Activated CD4-positive, CD25-positive, alpha-beta regulatory T cell (primary cell): ENCODE measurements at places on chromosomes 1 and 21.

DNA sequence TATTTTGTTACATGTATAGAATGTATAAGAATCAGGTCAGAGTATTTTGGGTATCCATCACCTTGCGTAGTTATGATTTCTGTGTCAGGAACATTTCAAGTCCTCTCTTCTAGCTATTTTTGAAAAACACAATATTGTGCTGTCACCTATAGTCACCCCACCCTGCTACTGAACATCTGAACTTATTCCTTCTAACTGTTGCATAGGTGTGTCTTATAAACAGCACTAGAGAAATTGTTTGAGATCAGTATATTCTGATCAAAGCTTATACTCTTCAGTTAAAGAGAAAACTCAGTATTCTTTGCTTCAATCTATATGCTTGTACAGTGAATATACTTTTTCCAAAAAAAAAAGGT lies 96.0 kb downstream of the ASH1L start:
- no peak for DNase-seq

- no peak for DNase-seq
Measured at GRCh38 chr1:43329995-43330751, 7.4 kb upstream of the MPL start.

- DNase-seq = no peak
Measured at GRCh38 chr1:28845786-28846543, 34.0 kb downstream of the OPRD1 start.

- no peak for DNase-seq
Measured at GRCh38 chr1:161082483-161082882, 6.9 kb downstream of the NECTIN4 start.

DNA sequence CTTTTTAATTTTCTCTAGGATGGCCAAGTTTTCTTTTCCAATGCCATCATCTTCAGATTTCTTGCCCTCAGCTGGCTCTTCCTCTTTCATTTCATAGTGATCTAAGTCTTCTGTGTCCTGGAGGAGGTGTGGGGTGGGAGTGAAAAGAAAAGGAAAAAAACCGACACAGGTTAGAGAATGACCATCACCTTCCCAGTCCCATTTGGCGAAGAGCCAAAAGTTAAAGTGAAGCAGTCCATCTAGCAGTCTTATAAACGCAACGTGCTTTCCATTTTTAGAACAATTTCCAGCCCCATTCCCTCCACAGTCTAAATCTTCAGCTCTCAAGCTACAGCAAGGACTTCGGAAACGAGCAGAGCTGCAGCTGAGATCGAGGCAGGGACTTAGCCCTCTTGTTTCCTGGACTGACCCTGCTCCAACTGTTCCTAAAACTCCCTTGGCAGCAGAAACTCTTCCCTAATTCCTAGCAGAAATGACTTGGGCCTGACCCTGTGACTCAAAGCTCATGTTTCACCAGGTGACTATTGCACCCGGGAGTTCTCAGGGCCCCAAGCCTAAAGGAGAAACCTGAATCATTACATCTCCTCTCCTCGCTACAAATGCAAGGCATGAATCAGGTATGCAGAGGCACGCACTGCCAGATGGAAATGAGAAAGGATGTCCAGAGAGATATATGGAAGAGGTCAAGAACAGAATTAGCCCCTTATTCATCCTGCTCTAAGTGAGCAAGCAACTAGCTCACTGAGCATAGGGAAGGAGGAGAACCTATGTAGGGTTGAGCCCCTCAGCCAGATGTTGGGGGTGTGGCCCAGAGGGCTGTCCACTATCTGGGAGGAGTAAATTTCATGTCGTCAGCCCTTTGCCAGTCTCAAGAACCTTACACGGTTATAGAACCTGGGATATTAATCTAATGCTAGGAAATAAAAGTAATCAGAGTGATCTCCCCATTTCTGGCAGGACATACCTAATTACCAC lies 5.1 kb downstream of the UBE2Q1 start:
- DNase-seq = no peak

GRCh38 chr1:119673171-119673940 lies 25.3 kb upstream of the ZNF697 start:
- DNase-seq = no peak

DNA sequence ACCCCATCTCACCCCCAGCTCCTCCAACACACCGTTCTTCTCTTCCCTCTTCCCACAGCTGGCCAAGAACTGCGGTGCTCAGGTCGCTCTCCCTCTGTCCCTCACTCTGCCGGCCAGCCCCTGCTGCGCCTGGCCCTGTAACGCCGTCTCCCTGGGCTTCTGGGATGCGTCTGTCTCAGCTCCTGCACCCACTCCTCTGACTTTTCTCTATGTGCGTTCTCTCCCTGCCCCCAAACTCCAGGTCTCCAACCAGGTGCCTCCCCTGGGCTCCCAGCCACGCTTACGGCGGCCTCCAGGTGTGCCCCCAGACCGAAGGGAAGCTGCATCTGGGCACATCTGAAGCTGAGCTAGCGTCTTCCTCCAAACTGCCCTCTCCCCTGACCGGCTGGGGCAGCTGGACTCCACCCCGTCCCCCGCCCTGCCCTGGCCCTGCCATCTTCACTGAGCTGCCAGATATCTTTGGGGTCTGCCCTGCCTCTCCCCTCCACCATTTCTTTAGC lies 2.6 kb downstream of the KRTAP10-12 start:
- no peak for DNase-seq

- DNase-seq = no peak
Measured at GRCh38 chr1:114258074-114258473, 104.4 kb upstream of the SYT6 start.

GRCh38 chr1:171032822-171033702 lies 57.6 kb upstream of the FMO3 start:
- no peak for DNase-seq

DNA sequence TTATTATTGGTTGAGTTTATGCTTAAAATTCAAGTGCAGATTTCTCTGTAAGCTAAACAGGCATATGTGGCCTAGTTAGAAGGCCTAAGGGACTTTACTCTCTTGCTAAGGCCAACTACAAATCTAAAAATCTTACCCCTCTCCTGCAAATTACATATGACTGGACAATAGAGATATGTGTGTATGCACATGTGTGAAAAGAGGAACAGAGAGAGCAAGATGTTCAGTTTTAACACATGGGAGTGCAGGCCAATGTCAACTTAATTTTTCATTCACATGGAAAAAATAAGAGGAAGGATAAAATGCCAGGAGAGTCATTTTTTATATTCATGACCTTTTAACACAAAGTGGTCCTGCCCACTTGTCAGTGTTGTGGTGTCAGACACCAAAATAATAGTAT lies 8.5 kb downstream of the OR10K2 start:
- DNase-seq = no peak

- no peak for DNase-seq
Measured at GRCh38 chr1:236608930-236609726, 4.8 kb upstream of the HEATR1 start.

GRCh38 chr1:219773775-219774174 lies 154.6 kb downstream of the SLC30A10 start:
- DNase-seq = no peak

- DNase-seq = no peak
Measured at GRCh38 chr1:69777423-69777822, 209.7 kb downstream of the LRRC7 start.

DNA sequence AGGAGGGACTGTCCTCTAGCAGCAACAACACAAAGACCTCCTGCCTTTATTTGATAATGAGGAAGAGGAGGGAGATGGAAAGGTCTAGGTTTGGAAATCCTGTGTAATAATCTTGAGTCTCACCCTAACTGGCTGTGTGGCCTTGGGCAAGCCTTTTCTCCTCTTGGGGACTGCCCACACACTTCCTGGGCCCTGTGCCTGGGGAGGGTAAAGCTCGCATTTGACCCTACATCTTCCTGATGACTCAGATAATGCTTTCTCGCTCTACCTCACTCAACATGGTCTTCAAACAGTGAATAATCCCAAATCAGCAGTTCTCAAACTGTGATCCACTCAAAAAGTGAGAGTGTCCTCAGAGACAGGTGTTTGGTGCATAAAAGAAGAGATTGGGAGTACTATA lies 81.2 kb downstream of the VWA5B1 start:
- no peak for DNase-seq

DNA sequence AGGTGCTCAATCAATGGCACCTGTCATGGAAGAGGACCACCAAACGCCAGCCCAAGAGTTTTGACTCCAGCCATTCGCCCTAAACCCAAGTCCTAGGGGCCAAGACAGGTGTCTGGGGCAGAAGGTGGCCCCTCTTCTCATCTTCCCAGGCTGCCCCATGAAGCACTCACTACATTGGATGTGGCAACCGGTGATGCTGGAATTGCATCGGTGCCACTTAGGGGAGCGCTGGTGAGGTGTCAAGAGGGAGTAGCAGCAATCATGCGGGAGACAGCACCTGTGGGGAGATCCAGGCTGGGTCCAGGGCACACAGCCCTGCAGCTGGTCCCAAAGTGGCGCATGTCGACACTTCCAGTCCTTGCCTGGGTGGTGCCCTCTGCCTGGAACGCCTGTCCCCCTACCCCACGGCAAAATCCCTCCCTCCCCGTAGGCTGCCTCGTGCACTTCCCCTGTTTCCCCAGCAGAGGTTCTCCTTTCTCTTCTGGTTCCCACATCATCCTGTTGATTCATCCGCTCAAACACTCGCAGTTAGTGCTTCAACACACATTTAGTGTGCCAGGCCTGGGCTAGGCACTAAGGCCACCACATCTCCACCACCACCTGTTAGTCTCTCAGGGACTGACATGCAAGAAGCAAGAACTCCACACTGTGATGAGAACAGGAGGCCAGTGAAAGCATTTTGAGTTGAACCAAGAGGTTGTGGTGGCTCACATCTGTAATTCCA lies 18.5 kb downstream of the PLA2G2D start:
- DNase-seq = no peak

DNA sequence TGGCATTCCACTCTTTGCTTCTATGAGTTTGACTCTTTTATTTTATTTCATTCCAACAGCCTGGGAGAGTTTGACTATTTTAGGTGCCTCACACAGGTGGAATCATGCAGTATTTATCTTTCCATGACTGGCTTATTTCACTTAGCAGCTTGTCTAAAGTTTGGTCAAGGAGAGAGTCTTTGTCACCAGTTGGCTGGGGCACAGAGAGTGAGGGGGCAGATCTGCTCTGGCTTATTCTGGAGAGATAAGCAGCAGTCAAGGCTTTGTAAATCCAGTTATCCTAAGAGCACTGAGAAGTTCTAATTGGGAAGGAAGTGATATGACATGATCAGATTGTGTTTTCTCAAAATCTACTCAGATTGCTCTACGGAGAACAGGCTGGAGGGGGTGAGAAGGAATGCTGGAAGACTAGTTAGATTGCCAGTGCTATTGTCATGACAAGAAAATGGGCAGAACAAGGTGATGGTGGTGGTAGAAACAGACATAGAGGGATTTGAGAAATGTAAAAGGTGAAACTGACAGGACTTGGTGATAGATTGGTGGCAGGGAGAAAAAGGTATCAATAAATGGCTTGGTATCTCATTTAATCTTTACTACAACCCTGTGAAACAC lies 12.1 kb upstream of the CTTNBP2NL start:
- no peak for DNase-seq

- no peak for DNase-seq
Measured at GRCh38 chr1:82604524-82604923, 803.8 kb downstream of the ADGRL2 start.

DNA sequence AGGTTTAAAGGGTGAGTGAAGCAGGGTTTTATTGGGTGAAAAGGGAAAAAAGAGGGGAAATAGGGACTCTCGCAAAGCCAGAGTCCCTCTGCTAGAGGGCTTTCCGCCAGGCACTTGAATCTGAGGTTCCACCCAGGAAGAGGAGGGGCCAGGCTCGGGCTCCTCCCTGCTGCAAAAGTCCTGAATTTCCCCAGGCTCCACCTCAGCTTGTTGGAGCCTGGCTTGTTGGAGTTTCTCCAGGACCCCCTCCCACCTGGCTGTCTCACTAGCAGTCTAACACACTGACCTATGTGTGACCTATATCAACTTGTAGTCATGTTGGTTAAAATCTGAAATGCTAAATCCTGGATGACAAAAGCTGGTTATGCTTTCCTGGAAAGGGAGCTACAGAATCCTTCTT lies 25.5 kb downstream of the GBP2 start:
- DNase-seq = no peak

GRCh38 chr1:156150333-156151011 lies 2.9 kb upstream of the SEMA4A start:
- no peak for DNase-seq

- DNase-seq = no peak
Measured at GRCh38 chr1:19032701-19033514, 76.4 kb upstream of the IFFO2 start.

DNA sequence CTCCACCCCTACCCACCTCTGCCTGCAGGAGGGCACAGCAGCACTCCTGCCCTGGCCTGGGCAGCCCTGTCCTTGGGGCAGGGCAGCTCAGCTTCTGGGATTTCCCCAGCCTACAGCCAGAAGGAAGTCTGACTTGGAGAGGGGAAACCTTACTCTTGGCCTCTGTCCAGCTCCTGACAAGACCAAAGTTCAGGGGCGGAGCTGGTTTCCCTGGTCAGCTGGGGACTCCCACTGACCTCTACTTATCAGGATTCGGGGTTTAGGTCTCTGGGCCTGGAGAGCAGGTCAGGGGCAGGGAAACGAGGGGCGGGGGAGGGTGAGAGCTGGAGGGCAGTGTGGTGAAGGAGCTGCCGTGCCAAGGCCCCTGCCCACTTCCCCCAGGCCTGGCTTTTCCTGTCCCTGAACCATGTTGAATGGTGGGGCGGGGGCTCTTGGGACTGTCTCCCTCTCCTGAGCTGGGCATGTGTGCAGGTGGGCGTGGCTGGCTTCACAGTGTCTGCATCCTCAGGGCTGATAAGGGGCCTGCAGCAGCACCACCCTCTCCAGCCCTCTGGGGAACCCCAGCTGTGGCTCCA lies 16.8 kb upstream of the ETV3 start:
- DNase-seq = no peak

GRCh38 chr1:167701510-167701909 lies 20.3 kb upstream of the MPZL1 start:
- no peak for DNase-seq

GRCh38 chr1:246969621-246970020 lies 37.9 kb upstream of the AHCTF1 start:
- DNase-seq = no peak

- no peak for DNase-seq
Measured at GRCh38 chr1:191261111-191261510, 783.4 kb upstream of the BRINP3 start.

DNA sequence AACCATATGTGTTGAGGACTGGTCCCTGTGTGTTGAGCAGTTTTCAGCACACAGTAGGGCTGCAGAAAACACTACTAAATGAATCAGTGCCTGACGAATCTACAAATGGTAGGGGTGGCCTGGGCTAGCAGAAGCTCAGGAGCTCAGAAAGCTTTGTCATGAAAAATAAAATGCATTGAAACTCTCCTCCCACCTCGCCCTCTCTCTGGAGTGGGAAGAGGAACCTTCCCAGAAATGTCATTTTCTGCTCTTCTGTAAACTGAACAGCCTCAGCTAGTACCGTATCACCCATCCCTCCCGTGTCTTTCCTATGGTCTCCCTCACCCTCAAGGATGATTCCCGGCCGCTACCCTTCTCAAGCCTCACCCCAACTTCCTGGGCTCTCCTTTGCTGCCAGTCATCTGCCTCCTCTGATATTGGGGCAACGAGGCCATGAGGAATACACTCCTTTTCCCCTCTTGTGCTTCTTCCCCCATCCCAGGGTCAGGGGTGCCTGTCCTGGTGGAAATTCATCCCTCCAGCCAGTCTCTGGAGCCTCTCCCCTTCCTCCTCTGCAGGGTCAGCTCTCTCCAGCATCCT lies 734.5 kb downstream of the PTPRU start:
- no peak for DNase-seq
